Thoracic aorta (tissue), 2 donors: ENCODE measurements at places on chromosomes 1 and 21.

- DNase-seq: no peak
These were observed 19.3 kb downstream of the TRMT13 start for GRCh38 chr1:100152271-100152670.

GRCh38 chr1:87812871-87813577 is 484.3 kb downstream of the LMO4 start:
- no peak for DNase-seq

- DNase-seq: no peak
These were observed 111.5 kb downstream of the CNIH3 start for GRCh38 chr1:224727351-224728289.

- no peak for DNase-seq
These were observed 569.0 kb downstream of the SMYD3 start for GRCh38 chr1:245938046-245938435.

- no peak for DNase-seq
These were observed 417.3 kb downstream of the USH2A start for GRCh38 chr1:216005916-216006315.

GRCh38 chr1:62689524-62689923 is 1.3 kb upstream of the DOCK7 start:
- no peak for DNase-seq

GRCh38 chr1:172638885-172639831 is 19.7 kb upstream of the FASLG start:
- no peak for DNase-seq

GRCh38 chr1:225998560-225999226 is 450 bp downstream of the SDE2 start:
- DNase-seq: no peak

GRCh38 chr1:108611984-108612383 is 48.9 kb downstream of the HENMT1 start:
- DNase-seq: no peak

- DNase-seq: no peak
These were observed 502.8 kb downstream of the SMYD3 start for GRCh38 chr1:246004301-246004700.

- DNase-seq: no peak
These were observed 115.4 kb upstream of the NEGR1 start for GRCh38 chr1:72397786-72398185.

DNA sequence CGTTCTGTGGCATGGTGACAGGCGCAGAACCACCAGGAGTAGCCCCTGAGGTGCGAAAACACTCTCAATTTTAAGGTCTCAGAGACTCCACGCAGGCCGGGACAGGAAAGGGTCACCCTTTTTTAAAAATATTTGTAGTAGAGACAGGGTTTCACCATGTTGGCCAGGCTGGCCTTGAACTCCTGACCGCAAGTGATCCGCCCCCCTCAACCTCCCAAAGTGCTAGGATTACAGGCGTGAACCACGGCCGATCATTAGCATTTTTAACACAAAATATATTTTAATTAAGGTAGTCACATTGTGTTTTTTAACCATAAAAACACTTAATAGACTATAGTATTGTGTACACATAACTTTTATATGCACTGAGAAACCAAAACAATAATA is 31.1 kb downstream of the ATP2B4 start:
- no peak for DNase-seq

DNA sequence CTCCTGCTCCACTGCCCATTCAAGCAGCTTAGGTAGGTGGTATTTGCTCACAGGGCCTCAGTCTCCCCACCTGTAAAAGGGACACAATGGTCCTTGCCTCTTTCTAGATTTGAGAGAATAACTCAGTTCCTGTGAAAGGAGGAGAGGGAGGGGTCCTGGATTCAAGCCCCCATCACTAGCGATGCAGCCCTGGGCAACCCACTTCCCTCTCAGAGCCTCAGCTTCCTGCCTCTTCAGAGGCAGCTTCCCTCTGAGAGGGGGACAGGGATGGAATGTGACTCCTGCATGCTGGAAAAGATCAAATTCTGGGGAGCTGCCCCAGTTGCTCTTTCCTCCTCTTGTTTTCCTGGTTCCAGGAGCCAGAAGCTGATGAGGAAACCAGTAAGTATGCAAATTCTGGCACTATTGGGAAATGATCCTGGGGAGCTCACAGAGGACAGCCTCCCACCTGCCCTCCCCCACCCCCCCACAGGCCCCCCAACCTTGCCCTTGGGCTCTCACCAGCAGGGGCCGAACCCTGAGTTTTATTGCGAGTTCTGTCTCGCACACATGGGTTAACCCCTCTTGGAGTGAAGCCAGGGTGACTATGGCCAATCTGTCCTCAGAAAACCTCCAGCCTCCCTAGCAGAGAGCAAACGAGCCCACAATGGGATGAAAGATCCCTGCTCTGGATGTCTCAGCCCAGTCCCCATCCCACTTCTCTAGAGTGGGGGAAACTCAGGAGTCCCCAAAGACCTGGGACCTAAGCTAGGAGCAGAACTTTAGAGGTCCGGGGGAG is 11.7 kb downstream of the ZC3H12A start:
- no peak for DNase-seq

GRCh38 chr21:35840197-35840799 is 220.0 kb downstream of the SETD4 start:
- DNase-seq: peak; percentile 17

GRCh38 chr1:9787702-9788101 is 36.1 kb downstream of the CLSTN1 start:
- no peak for DNase-seq

DNA sequence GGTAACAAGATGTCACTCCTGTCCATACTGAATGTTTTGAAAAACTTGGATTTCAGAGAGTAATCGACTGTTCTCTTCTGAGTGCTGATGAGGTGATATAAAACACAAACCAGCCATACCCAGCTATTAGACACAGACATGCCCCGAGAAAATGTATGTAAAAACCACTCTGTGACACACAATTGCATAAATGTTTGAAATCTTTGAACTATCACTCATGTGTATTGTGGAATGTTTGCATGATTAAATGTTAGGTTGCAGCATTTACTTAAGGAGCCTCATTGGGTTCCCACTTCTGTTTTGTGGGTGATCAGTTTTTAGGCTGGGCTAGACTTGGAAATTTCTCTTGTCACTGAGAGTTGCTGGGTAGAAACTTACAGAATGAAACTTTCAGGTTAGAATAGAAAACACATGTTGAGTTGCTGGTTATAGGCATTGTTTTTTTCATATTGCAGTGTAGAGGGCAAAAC is 270.4 kb upstream of the B3GALT2 start:
- no peak for DNase-seq

DNA sequence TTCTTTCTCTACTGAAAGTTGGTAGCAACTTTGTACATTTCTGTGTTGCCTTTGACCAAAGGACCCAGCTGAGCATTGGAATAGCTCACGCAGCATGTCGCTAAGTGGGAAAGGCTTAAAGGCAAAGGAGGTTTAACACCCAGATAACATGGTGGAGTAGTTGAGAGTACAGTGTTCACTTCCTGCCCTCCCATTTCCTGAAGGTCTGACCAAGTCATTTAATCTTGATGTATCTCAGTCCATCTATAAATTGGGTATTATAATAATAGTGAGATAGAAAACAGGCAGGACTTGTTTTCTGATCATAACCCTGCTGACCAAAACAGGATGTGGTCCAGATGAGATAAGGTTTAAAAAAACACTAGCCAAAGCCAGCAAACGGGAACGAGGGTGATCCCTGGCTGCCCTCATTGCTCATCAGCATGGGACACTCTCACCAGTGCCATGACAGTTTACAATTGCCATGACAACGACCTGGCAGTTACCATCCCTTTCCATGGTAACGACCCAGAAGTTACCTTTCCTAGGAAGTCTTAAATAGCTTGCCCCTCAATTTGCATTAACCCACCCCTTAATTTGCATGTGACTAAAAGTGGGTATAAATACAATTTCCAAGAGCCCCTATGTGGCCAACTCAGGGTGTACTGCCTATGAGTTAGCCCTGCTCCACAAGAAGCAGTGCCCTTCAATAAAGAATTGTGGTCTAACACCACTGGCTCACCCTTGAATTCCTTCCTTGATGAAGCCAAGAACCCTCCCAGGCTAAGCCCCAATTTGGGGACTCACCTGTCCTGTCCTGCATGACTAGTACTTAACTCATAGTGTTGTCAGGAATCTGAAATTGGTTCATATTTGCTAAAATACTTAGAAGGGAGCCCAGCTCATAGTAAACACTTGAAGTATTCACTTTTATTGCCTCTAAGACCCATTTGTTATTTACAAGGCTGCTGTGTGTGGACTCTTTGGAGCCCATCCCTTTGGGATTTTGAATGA is 28.4 kb upstream of the FHAD1 start:
- DNase-seq: no peak

DNA sequence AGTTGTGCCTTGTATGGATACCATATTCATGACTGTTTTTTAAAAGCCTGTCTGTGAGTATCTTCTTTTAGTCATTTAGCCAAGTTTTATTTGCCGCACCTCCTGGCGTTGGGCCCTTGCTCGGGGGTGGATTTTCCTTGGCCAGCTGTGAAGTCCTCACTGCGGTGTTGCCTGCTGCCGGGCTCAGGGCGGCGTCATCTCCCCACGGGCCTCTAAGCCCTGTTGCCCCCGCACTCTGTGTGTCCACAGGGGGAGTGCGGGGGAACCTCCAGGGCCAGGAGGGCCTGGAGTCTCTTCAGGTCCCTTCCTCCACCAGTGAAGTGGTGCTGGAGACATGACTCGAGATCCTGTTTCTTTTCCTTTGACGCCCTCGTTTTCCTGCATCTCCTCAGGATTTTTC is 65.8 kb upstream of the DIP2A start:
- DNase-seq: no peak

GRCh38 chr1:228510803-228511413 is 23.7 kb downstream of the RNF187 start:
- no peak for DNase-seq

DNA sequence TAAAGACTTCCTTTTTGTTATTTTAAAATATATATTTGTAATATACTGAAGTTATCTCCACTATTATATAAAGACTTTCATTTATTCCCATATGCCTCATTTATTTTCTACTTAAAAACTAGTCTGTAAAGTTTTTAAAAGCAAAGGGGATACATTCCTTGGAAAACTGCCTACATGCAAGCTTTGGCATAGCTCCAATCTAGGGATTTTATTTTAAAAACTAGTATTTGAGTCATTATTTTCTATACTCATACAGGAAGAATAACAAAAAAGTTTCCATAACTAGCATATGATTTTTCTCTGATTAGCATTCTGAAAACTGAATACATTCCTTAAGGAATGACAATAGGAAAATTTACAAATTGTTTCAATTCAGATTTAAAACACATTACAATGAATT is 88.9 kb downstream of the COL24A1 start:
- DNase-seq: no peak
